ENCODE measurements at places on chromosomes 16 and 17.
A peak's percentile ranks its signal among the peaks of the same experiment; 100 is the strongest.

- peak; percentile 15 for DNase-seq
These were observed 718 bp downstream of the NDUFAB1 start for GRCh38 chr16:23595246-23595950.

- no peak for DNase-seq
These were observed 29.3 kb downstream of the STH start for GRCh38 chr17:46028374-46028773.

DNA sequence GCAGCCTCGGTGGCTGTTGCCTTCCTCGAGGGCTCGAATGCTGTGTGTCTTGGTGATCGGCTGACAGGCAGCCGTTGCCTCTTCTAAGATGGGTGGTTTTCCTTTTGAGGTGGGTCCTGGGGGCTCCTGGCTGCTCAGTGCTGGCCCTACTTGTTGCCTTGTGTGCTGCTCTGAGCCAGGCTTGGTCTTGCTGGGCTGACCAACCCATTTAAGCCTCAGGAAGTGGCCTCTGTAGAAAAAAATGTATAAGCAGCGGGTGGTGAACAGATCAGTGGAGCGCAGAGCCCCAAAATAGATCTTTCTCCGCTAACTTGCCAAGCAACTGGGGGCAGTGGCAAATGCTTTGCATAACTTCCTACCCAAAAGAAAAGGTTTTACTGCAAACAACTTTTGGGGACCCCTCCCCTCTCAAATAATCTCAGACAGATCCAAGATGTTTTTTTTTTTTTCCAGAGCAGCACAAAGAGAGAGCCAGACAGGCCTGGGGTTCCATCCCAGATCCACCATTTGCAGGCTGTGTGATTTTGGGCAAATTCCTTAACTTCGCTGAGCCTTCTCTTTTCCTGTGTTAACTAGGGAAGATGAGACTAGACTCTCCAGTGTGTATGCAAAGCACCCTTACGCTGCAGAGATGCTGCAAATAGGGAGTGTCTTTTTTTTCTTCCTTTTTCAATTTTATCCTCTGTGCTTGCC is 42.5 kb downstream of the PLCG2 start:
- no peak for DNase-seq

- DNase-seq: no peak
These were observed 12.7 kb upstream of the SPNS2 start for GRCh38 chr17:4485676-4486646.

GRCh38 chr17:63937319-63937718 is 5.2 kb upstream of the CD79B start:
- no peak for DNase-seq

GRCh38 chr17:56918916-56919315 is 5.1 kb upstream of the TRIM25 start:
- DNase-seq: peak; percentile 44

DNA sequence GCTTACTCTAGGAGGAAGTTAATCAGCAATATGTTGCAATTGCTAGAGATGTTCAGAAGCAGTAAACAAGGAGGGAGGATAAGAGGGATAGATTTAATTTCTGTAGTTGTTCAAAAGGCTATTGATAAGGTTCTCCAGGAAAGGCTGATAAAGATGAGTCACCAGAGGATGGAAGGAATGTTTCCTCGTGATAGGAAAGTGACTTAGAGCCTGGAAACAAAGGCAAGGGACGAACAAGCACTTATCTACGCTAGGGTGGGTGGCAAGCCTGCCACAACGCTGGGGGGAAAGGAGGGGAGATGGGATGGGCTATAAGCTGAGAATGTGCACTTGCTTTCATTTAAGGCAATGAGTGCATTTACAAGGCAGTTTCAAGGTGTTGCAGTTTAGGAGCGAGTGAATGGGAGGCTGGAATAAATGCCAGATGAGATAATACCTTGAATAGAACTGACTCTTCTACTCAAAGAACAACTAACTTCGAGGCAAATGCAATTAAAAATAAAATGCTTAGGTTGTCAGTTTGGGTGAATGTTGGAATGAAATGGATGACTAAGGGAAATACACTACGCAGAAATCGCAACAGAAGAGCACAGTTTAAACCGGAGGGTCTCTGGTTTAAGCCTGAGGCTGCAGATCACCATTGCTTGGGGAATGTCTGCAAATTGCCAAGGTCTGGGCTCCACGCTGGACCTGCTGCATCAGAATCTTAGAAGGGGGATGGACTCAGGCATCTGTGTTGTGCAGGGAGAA is 76.0 kb upstream of the RBBP6 start:
- no peak for DNase-seq

- no peak for DNase-seq
These were observed 141.6 kb downstream of the KCNJ12 start for GRCh38 chr17:21517538-21518293.

GRCh38 chr17:45223539-45224528 is 2.1 kb downstream of the FMNL1 start:
- DNase-seq: no peak

GRCh38 chr16:67245186-67245585 is 2.1 kb downstream of the FHOD1 start:
- no peak for DNase-seq

DNA sequence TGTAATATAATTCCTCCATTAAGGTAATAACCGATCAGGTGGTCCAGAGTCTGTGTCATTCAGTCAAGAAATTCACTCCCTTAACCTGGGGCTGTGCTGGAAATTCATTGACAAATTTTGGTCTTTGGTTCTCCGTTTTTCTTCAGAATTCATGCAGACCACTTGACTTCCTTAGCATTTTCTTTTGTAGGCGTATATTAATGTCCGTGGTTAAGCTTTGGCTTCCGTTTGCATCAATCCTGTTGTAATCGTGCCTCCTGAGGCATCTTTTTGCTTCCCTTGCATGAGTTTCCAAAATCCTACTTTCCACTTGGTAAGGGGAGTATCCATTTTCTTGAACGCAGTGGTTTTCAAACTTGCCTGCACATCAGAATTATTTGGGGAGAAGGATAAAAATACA is 9.0 kb downstream of the LRRC37B start:
- DNase-seq: no peak

DNA sequence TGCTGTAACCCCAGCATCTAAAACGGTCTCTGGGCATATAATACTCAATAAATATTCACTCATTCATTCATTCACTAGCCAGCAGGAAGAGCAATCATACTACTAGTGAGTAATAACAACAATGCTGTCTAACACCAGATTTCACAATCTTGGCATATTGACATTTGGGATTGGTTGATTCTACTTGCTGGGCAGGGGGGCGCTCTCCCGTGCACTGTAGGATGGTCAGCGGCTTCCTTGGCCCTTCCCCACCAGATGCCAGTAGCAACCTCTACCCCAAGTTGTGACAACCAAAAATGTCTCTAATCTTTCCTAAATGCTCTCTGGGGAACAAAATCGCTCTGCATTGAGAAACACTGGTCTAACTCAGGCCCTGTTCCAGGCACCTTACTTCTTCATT is 20.7 kb downstream of the WFDC1 start:
- peak; percentile 11 for DNase-seq

DNA sequence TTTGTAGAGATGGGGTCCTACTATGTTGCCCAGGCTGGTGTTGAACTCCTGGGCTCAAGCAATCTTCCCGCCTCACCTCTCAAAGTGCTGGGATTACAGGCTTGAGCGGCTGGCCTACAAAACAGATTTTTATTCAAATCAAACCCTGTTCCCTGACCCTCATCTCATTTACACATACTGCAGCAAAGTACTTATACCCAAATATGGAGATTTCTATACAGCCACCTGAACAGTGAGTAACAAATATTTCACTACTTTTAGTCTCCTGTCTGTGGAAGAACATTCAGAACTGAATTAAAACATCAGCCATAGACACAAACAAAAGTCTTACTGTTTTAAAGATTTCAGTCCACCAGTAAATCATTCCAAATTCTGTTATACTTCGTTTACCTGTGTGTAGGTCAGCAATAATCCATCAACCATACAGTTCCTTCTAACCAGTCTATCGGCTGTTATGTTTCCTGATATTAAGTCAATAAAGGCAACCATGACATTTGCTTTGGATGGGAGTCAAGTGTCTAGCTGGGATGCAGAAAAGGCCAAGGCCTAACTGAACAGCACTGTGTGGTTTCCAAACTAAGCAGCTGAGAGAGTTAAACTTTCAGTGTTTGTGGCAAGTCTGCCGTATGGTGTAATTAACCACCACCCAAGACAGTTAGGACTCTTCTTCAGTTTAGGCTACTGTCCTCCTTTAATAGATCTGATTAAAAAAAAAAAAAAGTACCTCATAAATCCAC is 22.3 kb downstream of the ERN1 start:
- DNase-seq: no peak

GRCh38 chr16:6382924-6383459 is 949.7 kb upstream of the RBFOX1 start:
- DNase-seq: no peak

DNA sequence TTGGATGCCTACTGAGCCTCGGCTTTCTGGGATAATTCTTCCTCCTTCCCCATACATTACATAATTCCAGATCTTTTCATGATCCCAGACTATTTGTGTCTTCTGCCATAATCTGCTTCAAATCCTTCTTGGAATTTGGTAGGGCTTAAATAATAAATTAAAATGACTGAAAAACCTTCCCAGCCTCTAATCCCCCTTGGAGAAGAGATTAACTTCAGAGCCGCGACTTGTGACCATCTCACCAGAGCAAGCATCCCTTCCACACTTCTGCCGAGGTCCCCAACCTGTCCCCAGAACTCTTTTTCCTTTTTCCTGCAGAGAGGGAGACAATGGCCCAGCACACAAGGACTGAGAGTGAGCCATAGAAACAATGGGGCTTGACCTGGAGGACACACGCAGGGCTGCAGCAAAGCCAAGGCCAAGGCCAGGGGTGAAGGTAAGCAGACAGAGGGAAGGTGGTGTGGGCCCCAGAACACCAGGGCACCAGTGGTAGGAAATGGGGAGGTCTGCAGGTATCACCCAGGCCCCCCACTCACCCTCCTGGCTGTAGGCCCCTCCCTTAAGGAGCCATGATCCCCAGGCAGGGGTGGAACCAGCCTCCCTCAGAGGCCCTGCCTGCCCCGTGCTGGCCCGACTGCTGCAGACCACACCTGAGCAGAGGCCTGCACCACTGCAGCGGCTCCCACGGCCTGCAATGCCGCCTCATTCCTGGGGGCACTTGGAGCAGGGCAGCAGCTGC is 9.6 kb upstream of the BCAR1 start:
- DNase-seq: no peak

- DNase-seq: peak; percentile 65
These were observed 709 bp downstream of the RAB34 start for GRCh38 chr17:28716740-28717577.

Data from adipocyte (in vitro differentiated cells).